Renal cortical epithelial cell (primary cell): ENCODE measurements at places on chromosomes 1 and 21. TPM values are rescaled to one million over a fixed set of nuclear protein-coding genes. Genes with fewer than 3 reads are reported as not detected.

DNA sequence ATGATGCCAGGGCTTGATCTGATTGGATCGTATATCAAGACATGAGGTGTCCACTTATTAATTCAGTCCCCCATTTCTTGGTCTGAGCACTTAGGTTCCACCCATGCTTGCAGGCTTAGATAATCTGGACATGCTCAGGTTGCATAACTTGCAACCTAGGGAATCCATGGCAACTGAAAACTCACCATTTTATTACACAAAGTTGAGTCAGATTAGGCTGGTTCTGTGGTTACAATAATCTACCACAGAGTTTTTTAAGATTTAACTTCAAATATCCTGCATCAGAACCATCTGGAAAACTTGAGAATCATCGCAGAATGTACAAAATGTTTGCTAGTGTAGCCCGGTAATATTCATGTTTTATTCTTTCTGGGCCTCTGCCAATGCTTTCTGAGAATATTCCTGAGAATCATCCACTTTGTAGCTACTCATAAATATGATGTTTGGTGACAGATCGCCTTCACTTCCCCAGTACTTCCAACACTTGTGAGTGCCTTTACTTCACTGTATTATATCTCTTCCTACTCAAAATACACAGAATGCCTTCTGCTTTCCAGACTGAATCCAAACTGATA, 707.2 kb upstream of the ADAMTS5 start:
- DNase-seq: peak; percentile 73

DNA sequence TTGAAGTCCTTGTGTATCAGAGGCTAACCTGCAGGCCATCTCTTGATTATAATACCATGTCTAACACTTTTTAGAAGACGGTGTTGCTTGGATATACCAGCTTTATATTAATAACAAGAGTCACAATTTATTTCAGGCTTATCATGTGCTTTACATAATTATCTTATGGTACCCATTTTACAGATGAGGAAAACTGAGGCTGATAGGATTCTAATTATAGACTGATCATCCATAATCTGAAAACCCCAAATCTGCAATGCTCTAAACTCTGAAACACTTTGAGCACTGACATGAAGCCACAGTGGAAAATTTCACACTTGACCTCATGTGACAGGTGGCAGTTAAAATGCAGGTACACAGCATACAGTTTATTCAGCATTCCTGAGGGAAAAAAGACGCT, 7.2 kb upstream of the RPL11 start:
- DNase-seq: no peak

DNA sequence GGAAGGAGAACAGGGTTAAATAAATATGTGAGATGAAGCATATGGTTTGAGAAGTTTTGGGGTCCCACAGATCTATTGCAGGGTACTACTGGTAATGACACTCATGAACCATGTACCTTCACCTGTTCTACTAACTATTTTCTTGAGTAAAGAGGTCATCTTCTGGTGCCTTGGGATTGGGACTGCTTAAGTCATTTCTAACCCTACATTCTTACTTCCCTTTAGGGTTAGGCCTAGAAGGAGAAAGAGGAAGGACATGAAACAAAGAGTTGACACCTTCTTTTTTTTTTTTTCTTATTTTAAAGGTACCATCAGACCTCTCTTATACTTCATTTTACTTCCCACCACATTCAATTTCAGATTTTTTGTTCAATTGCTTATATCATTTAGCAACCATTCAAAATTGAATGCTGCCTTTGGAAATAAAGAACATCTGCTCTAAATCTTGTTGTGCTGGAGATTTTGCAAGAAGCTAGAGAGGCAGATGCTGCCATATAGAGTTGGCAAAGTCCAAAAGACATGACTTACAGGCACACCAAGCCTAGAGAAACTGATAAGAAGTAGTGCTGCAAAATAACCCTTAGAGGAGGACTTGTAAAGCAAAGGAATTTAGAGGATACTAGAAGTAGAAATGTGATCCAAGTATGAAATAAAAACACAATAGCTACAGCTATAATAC, 374.4 kb upstream of the ST6GALNAC5 start:
- no peak for DNase-seq

Gene IFNLR1
- total RNA-seq: 4.0 and 6.1 TPM in 2 replicates

Gene SV2A
- 1.6 and 1.7 TPM in 2 replicates for total RNA-seq

DNA sequence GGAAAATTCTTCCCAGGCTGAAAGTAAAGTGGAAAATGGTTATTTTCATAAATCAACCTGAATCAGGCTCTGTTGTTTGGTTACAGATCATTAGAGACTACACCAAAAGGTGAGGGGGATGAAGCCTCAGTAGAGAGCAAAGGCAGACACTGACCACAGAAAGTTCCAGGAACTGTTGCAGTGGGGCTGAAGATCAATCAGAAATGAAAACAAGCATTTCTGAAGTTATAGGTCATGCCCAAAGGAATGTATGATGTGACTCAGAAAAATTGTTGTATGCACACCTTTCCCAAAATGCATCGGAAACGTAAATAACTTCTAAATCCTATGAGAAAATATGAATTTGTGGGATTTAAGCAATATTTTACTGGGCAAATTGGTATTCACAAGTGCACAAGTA, 63.3 kb downstream of the FYB2 start:
- DNase-seq: peak; percentile 21

GRCh38 chr1:16076865-16077238, 3.4 kb upstream of the FAM131C start:
- peak; percentile 88 for DNase-seq

DNA sequence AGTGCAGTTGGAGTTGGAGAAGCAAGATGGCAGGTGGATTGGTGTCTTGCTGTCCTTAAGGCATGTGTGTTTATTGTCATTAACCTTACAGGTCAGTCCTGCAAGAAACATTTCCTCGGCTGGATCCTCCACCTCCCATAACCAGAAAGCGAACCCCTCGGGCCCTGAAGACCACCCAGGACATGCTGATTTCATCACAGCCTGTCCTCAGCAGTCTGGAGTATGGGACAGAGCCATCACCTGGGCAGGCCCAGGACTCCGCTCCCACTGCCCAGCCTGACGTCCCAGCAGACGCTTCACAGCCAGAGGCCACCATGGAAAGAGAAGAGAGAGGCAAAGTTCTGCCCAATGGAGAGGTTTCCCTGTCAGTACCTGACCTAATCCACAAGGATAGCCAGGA, 1.6 kb downstream of the C1orf226 start:
- DNase-seq: no peak

DNA sequence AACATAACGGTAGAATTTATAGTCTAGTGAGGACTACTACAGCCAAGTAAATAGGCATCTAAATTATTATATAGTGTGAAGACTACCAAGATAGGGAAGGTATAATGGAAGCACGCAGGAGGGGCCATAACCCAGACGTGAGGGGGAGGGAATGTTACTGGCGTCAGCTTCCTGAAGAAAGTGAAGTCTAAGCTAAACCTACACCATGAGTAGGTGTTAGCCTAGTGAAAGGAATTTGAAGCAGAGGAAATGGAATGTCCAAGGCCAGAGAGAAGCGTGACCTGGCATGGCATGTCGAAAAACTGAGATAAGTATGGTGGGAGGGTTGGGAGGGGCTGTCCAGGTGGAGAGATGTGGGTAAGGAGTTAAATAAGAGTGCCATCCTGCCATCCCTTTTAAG, 140.5 kb downstream of the SLC44A5 start:
- peak; percentile 15 for DNase-seq

DNA sequence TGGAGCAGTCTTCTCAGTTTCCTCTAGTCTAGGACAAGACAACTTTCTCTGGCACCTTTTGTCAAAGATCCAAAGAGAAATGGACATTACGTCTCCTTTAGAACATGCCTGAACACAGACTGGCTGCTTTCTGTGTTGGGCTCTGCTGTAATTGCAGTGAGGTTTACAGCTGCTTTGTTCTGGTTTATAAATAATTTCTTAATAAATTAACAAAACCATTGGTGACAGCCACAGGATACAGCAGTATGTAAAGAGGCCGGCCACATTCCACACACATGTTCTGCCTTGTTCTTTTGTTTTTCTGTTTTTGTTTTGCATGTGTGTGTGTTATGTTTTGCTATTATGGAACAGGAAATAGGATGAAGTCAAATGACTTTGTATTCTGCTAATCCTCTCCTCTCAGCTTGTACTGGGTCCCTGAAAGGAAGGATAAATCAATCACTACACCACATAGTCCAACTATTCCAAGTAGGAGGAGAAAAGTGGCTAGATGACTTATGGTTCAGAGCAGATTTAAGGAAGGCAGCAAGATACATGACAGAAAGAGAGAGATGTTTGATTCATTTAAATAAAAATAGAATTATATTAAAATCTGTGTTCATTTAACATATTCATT, 161.5 kb upstream of the ESRRG start:
- no peak for DNase-seq

DNA sequence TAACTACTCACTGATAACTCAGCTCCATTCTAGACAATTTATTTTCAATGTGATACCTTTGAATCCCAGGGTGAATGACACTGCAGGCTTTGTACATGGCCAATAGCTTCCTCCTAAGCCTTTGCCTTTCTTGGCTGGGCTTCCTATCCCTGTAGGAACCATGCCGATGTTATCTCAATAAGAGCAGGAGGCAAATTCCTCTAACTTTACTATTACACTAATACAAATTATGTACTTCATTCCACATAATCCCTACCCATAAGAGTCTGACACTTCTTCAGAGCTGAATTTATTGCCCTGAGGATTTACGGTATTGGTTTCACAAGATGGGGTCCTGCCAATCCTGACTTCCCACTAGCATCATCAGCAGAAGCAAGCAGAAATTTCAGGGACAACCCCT, 14.0 kb downstream of the TGFBR3 start:
- no peak for DNase-seq

DNA sequence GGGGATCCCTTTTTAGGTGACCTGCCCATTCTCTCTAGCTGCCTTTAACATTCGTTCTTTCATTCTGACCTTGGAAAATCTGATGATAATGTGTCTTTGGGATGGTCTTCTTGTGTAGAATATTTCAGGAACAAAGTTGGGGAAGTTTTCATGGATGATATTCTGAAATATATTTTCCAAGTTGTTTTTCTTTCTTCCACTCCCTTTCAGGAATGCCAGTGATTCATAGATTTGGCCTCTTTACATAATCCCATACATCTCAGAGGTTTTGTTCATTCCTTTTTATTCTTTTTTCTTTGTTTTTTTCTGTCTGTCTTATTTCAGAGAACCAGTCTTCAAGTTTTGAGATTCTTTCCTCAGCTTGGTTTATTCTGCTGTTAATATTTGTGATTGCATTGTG, 13.9 kb upstream of the SCMH1 start:
- no peak for DNase-seq

Gene ERRFI1
- 38.3 and 47.8 TPM in 2 replicates for total RNA-seq

DNA sequence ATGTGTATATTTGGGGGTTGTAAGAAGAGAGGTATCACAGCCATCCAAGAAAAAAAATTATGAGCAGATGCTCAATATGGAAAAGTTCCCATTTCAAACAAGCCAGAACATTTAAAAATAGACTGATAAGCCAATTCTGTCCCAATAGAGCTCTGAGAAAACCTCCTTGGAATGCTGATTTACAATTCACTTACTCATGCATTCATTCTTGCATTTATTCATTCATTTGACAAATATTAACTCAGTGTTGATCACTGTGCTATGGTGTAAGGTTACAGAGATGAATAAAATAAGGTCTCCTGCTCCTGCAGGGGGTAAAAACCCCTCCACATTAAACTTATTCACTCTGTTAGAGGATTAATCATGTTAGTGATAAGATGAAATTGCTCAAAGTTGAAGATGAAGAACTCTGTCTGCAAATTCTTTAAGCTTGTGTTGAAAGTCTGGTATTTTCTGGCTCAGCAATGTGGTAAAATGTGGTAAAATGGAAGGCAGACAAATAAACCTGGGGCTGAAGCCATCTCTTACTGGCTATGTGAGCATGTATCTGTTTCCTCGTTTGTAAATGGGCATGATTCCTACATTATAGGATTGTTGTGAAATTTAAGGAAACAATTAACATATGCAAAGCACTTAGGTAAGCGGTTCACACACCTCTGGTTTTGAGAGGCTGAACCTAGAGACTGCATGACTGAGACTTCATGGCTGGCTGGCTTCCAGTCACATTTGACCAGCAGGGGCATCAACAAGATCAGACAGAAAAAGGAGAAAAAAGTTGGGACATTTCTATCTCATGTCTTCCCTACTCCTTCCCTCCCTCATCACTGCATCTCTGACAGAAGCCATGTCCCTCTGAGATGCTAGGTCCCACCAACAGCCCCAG, 45.0 kb upstream of the DAB1 start:
- peak; percentile 91 for DNase-seq

DNA sequence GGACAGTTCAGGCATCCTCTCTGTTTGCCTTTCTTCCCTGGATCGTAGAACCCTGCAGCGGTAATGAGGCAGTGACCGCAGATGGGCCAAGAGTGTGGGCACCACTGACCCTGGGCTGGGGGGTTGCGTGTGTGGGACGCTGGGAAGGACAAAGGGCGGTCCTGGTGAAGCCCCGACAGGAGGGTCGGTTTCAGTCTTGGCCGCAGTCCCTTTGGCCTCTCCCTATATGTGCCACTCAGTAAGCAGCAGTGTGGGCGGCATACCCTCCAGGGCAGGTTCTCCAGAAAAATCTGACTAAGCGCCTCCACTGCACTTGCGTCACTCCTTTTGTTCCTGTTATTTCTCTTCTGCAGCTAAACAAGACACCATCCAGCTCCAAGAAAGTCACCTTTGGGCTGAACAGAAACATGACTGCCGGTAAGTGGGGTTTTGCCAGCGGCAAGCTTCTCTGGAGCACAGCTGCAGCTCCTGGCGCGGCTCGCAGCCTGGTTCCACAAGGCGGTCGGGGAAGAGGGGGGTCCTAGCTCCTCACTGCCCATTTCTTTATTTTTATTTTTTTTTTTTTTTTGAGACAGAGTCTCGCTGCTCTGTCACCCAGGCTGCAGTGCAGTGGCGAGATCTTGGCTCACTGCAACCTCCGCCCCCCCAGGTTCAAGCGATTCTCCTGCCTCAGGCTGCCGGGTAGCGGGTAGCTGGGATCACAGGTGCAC, 27.7 kb upstream of the PDXK start:
- no peak for DNase-seq

DNA sequence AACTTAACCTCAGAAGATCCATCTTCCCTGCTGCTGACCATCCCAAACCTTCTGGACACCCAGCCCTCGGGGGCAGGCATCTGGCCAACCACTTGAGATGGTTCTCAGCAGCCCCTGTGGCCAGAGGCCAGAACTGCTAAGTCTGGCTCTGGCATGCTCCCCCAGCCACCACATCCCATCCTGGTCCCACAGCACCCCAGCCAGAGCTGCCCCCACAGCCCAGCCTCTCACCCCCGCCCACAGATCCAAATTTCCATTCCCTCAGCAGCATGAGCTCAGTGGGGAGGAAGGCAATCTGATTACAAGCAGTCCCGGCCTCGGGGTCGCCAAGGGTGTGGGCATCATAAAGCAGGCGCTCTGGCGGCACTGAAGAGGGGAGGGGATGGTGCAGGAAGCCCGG, 45.6 kb downstream of the GLIS1 start:
- DNase-seq: no peak

Gene CLCNKA
- 0.20 TPM in 1 of 2 replicates, not detected in the other for total RNA-seq

Gene CYB561D1
- 8.0 and 14.8 TPM in 2 replicates for total RNA-seq

Gene LINGO4
- total RNA-seq: under 0.01 TPM in 1 of 2 replicates, not detected in the other

Gene USP33
- 110 and 113 TPM in 2 replicates for total RNA-seq

Gene CFAP74
- not detected in 2 replicates for total RNA-seq

GRCh38 chr1:17979815-17980214, 127.8 kb upstream of the IGSF21 start:
- DNase-seq: no peak
